Fibroblast of skin of right biceps (primary cell): ENCODE measurements at places on chromosomes 4 and X.

DNA sequence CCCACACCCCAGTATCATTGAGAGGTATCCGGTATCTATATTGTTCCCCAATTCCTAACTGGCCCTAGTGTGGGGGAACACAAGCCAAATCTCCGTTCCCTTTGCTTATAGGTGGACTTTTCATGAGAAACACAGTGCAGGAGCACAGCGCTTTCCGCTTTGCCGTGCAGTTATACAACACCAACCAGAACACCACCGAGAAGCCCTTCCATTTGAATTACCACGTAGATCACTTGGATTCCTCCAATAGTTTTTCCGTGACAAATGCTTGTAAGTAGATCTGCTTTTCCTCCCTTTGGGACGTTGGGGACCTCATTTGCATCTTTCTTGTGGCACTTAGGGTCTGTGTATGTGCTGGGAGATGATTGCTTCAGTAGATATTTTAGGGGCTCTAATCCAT is 1.6 kb downstream of the GRIA3 start:
- peak; percentile 36 for DNase-seq

DNA sequence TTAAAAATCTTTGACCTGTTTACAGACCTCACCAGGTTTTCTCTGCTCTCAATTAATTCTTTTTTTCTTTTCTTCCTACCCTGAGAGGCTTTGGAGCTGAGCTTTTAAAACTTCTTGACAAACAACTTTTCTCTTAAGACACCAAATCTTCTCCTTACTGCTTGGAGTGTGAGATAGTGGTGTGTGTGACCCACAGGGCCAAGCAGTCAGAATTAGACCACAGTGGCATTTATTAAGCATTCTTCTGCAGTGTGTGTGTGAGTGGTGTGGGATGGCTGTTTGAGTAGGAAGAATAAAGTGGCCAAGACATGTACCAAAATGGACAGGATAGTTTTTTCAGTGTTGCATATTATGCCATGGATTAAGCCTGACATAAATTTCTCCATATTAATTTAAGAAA is 665.1 kb downstream of the RAPGEF2 start:
- peak; percentile 78 for DNase-seq

DNA sequence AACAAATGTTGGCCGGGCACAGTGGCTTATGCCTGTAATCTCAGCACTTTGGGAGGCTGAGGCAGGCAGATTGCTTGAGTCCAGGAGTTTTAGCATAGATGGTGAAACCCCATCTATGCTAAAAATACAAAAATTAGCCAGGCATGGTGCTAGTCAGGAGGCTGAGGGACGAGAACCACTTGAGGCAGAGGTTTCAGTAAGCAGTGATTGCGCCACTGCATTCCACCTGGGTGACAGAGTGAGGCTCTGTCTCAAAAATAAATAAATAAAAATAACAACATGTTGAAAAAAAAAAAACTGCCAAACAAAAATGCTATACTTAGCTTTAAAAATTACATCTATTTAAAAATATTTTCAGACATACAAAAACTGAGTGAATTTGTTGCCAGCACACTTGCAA is 374.2 kb upstream of the SMIM31 start:
- no peak for DNase-seq

- no peak for DNase-seq
Observed at GRCh38 chr4:4849524-4850193, 9.8 kb upstream of the MSX1 start.

DNA sequence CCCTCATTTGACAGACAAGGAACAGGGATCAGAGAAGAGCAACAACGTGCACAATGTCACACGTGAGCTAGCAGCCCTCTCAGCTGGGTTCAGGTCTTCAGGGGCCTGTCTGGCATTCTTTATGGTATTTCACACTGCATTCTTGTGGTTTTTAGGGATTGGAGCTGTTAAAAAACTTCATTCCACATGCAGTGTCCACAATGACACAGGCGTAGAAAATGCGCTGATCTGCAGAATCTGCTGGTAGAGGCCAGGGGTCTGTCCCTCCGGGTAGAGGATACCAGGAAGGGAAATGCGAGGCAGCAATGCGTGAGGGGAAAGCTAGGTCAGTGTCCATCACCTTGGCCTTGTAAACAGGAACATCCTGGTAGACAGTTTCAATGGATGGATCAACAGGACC is 36.6 kb downstream of the MAP7D3 start:
- DNase-seq = peak; percentile 96
